ENCODE measurements at places on chromosomes 1 and 21.

DNA sequence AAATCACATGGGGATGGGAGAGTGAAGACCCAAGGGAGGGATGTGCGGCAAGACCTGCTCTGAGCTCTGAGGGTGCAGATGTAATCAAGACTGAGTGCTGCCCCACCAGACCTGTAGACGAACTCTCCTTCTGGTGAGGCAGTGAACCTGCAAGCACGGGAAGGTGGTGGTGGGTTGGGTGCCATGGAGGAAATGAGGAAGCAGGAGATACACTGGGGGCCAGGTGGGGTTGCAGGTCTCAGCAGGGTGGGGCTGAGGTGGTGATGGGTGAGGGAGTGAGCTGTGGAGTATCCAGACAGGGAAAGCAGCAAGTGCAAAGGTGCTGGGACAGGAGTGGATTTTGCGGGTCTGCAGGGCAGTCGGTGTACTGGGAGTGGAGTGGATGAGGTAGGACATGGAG, 102.3 kb downstream of the KCNJ15 start:
- no peak for DNase-seq

DNA sequence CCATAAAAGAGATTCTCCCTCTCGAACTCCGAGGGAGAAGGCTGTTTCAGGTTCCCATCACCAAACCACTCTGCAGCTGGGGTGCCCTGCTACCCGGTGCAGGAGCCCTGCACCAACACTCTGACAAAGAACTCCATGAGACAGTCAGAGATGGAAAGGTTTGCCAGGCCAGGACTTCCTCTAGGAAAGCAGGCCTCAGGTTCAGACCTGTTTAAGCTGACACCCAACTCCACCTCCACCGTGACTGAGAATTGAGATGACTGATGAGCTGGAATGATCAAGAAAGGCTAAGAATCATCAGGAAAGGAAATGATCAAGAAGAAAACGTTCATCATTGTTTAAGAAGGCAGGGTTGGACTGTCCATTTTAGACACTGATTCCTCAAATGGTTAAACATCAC, 46.2 kb upstream of the KCNE1 start:
- DNase-seq: no peak

DNA sequence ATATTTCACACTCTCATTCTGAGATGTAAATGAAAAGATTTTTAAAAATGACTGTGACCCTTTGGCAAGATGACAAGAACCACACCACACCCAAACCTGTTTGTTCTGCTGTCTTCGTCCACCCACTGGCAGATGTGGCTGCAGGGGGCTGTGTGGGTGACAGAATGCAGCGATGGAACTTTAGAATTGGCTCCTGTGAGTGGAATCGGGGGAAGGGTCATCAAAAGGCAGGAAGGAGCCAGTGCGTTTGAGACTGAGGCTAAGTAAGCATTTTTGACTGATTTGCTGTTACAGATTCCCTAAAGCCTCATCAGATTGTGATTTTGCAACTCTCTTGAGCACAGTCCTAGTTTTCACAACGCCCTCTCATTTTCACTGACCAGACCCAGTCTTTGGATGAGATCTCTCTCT, 111.2 kb upstream of the ADGRL2 start:
- no peak for DNase-seq

DNA sequence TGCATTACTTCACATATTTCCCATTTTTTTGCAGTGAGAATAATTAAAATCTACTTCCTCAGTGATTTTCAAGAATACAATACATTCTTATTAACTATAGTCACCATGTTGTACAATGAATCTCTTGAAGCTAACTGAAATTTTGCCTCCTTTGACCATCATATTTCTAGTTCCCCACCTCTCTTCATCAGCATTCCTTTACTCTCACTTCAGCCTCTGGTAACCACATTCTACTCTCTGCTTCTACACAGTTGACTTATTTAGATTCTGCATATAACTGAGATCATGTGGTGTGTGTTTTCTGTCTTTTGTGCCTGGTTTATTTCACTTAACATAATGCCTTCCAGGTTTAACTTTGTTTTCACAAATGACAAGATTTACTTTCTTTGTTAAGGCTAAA, 304.4 kb upstream of the LYPLAL1 start:
- no peak for DNase-seq

DNA sequence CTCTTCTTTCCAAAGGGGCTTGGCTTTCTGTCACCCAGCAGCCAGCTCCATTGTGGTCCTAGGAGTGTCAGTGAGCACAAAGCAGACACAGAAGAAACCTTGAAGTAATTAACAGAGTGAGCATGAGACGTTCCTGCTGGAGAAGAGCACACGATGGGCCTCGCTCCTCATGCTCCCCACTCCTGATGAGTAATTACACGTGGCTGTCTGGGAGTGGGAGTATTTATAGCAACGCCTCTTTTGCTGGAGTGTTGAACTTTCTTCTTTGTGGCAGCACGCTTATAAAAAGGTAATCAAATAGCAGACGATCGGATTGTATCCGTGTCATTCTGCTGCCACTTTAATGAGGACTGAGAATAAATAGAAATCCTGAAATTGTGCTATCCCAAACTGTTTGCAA, 185.8 kb downstream of the CAMTA1 start:
- no peak for DNase-seq

DNA sequence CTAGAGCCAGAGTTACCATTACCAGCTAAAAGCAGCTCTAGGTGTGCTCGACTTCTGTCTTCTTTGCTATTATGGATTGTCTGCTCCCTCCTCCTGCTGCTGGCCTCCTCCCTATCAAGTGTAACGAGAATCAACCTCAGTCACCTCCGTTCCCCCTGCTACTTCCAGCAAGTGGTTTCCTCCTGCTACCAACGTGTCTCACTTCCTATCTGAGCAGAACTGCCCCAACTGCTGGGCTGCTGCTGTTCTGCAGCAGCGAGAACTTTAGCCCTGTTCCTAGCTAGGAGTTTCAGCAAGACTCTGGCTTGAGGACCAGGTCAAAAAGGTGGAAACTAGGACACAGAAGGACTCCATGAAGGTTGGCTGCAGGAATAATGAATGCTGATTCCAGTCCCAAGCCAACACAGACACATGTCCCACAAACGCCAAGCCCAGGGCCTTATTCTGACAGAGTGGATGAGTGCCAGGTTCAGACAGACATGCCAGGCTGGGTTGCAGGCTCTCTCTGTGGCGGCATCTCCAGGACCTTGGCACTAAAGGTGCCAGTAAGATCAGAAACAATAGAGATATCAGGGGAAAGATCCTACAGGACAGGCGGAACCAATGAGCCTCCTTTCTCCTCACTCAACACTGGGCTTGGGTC, 46.9 kb downstream of the CD34 start:
- DNase-seq: no peak

GRCh38 chr1:6447818-6448748, 17.9 kb downstream of the TNFRSF25 start:
- DNase-seq: no peak

DNA sequence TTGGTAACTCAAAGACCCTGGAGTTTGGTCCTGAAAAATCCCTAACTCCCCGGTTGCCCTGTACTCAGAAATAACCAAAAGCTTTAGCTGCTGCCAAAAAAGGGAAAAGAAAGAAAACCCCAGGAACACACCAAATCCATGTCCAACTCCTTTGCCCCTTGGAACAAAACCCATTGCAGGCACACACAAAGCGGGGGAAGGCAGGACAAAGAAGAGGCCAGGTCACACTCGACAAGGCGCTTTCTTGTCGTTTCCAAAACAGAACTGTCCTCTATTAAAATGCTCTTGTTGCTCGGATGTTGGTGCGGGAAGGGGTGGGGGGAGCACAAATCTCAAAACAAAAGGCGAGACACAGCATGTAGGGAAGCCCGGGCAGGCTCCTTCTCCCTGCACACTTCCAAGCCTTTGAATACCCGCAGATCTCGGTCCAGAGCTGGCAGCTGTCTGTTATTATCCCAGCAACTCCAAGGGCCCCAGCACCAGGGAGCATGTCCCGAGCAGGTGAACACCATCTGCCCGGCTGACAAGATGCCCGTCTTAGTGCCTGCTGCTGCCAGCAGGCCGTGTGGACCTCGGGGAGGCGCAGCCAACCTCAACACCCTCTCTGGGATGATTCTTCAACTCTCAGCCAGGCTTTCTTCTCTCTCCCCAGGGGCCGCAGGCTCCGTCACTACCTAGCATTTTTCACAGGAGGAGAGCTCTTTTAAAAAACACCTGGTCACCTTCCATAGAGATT, 96.4 kb downstream of the SSBP3 start:
- DNase-seq: no peak

All from BJ (cell line).